ENCODE measurements at places on chromosomes 16 and 17.

DNA sequence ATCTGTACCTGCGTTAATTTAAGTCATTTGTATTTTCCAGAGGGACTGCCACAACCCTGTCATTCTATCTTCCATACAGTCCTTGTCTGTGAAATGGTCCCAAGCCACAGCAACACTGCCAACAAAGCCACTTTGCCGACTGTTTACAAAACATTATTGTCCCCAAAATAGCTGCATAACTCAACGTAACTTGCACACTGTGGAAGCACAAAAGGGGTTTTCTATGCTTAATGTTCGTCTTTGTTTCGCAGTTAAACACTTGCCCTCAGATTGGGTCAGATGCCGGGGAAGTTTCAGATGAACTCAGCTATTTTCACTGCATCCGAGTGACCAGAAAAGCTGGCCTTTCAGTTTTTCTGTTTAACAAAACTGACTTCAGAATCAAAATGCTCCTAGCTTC is 4.6 kb downstream of the SEC14L5 start:
- no peak for DNase-seq

GRCh38 chr17:70318051-70318450 is 148.7 kb downstream of the KCNJ2 start:
- DNase-seq = no peak

- DNase-seq = no peak
Measured at GRCh38 chr17:81550830-81551457, 1.2 kb downstream of the FAAP100 start.

- no peak for DNase-seq
Measured at GRCh38 chr17:30112794-30113193, 3.8 kb upstream of the NSRP1 start.

DNA sequence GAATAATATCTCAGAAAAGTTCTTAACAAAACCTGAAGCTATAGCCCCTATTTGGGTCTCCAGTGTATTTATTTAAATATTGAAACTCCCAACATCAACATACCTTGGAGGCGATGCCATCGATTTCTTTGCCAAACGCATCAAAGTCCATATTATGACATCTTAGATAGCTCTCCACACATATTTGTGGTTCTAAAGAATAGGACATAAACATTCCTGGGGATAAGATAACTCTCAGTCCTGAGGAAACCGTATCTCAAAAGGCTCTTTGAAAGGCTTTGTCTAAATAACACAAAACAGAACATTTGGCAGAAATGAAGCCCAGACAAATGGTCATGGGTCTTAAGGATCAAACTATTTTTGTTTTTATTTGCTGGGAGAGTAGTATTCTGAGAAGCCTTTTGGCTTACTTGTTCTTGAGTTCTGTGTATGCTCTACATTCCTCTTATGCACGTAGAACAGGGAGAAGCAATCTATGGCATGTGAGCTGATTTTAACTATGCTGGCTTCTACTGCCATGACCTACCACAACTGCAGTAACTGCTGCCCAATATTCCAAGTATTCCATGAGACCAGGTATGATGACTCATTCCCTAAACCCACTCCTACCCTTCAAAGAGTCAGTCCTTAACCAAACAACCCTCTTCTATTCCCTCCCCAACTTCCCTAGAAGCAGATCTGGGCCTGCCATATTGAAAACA is 279.0 kb upstream of the ZFHX3 start:
- no peak for DNase-seq

- DNase-seq = no peak
Measured at GRCh38 chr16:239948-240277, 5.3 kb downstream of the FAM234A start.

DNA sequence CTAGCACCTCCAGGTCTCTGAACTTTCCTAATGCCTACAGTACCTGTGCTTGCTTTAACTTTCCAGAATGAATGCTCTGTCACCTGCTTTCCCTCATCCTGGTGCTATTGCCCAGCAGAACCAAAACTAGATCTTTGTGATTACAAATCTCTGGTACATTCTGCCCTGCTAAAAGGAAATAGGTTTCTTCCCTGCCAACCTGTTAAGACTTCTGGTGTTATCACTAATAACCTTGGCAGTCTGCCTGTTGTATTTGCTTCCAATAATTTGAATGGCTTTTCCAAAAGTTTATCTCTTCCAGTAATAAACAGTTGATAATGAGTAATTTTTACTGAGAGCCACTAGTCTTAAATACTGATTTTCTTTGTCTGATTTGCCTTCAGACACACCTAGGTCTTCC is 15.4 kb downstream of the PDZD9 start:
- no peak for DNase-seq

GRCh38 chr17:38851434-38851833 is 2.1 kb downstream of the RPL23 start:
- no peak for DNase-seq

- no peak for DNase-seq
Measured at GRCh38 chr17:17874478-17874877, 37.7 kb upstream of the SREBF1 start.

GRCh38 chr17:36940313-36941264 is 3.3 kb downstream of the LHX1 start:
- no peak for DNase-seq

GRCh38 chr17:82493226-82493781 is 26.2 kb upstream of the FOXK2 start:
- no peak for DNase-seq

DNA sequence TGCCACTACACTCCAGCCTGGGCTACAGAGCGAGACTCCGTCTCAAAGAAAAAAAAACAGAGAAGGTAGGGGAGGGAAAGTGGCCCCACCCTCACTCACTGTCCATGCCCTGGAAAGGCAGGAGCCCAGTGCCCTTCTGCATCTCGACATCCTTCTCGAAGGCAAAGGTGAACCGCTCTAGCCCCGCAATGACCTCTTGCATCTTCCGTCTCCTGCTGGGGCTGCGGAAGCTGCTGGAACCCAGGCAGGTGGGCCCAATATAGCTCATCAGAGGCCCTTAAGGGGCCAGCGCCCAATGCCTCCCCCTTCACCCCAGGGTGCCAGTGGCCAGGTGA is at the start of gene CPSF4L:
CPSF4L (minus strand) TSS at position 264 of the 335 bp plus-strand sequence; CDS start at position 202, 62 bp downstream.
- DNase-seq = no peak

GRCh38 chr17:45277216-45277849 is 15.4 kb upstream of the SPATA32 start:
- DNase-seq = peak; percentile 92

DNA sequence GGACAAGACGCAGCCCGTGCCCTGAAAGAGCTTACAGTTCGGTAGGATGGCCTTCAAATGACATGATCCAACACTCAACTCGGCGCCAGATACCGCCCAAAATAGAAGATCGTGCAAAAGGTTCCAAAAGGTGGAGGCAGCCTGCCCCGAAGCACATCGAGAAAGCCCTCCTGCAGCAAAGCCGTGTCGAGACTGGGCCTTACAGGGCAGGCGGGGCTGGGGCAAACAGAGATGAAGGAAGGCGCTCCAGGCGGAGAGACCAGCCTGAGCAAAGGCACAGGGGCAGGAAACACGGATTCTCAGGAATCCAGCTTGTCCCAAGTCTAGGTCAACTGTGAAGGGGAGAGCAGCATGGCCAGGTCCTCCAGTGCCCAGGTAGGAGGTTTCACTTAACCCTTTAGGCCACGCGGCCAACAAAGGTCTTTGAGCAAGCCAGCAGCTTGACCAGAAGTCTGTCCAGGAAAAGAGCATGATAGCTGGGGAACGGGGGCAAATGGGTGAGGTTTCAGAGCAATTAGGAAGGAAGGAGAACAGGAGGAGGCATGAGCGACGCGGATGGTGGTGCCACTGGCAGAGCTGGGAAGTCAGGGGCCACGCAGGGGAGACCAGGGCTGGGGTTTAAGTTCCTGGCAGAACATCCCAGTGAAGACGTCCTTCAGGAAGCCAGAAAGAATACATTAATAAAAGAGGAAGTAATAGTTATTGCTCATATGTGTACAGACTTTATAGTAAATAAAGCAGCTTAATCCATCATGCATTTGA is 21.2 kb upstream of the EIF1 start:
- no peak for DNase-seq

DNA sequence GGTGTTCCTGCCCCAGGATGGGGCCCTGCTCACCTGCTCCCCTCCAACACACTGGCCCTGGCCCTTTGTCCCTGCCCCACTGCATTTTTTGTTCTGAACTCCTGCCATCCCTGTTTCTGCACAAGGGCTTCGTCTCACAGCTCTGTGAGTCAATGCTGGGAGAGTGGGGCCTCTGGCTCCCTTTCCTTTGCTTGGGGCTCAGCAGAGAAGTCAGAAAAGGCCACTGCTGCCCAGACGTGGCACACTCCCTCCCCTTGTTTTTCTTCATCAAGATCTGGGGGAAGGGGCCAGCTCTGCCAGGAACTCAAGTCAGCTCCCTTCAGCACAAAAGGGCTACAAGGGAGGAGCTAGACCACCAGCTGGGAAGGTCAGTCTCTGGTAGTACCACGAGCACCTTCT is 8.9 kb downstream of the PROCA1 start:
- no peak for DNase-seq

GRCh38 chr16:30748634-30749445 is 615 bp downstream of the PHKG2 start:
- no peak for DNase-seq

DNA sequence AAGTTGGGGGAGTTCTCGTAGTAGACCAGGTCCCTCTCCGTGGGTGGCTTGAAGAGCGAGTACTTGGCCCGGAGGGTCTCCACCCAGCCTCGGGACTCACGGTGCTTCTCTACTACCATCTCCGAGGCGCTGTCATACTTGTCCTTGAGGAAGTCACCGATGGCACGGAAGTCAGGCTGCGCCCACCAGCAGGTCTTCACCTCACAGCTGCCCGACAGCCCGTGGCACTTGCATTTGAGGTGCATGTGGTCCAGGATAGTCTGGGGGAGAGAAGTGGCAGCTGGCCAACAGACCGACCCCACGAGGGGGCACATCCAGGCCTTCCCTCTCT is 50.0 kb downstream of the WNT3 start:
- DNase-seq = no peak

DNA sequence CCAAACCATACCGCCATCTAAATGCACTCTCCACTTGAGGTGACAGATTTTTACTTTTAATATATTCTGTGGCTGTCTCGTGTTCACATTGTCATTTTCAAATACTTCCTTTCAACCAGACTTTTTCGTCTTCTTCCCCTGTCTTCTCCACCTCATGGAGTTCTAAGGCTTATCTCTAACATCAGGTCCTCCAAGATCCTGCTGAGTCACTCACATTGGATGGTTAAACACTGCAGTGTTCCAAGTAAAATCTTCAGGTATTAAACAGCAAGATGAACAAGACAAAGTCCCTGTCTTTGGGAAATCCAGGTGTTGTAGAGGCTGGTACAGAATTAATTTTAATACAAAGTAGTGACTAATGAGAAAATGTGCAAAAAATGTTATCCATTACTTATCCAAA is 330.2 kb upstream of the KIF2B start:
- DNase-seq = no peak

DNA sequence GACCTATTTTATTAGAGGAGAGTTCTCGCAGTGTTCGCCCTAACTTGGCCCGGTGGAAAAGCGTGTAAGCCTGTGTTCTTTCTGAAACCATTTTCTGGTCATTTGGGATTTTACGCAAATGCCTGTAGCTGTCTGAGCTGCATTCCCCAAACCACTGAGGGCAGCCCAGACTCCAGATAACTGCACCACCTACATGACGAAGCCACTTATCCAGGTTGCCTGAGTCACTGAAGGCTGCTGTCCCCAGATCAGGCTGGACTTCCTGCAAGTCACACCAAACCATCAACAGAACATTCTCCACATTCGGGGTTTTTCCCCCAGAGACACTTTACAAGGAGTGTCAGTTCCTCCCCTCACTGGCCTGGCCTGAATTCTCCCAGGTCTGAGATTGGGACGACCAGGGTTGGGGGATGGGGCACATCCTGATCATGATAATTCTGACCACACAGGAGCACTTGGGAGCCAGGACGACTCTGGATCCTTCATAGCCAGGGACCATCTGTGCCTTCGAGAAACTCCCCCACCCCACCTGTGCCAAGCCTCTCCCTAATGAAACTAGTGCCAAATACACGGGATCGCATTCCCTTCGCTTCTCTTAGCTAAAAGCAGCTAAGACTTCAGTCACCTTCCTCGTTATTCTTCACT is 2.3 kb downstream of the RPRML start:
- DNase-seq = no peak

DNA sequence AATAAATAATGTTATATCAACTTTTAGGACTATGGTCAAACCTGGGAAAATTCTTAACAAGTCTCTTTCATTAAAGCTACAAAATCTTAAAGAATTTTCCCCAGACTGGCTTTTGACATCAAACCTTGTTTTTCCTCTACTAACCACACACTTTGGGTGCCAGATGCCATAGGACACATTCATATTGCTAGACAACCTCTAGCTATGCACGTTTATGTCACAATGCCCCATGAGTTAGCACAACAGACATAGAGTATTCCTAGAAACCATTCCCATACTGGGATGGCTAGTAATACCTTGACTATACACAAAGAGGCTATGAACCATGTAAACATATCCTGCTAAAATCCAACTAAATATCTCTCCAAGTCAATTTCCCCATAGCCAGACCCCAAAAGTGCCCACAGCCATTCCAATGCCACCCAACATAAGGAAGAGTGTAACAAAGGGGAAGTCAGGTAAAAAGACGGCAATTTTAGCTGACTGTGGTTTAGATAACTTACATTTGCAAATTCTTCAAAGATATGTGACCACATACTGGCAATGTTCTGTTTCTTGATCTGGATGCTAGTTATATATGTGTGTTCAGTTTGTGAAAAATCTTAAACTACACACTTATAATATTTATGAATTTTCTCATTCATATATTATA is 23.4 kb downstream of the SMURF2 start:
- no peak for DNase-seq

DNA sequence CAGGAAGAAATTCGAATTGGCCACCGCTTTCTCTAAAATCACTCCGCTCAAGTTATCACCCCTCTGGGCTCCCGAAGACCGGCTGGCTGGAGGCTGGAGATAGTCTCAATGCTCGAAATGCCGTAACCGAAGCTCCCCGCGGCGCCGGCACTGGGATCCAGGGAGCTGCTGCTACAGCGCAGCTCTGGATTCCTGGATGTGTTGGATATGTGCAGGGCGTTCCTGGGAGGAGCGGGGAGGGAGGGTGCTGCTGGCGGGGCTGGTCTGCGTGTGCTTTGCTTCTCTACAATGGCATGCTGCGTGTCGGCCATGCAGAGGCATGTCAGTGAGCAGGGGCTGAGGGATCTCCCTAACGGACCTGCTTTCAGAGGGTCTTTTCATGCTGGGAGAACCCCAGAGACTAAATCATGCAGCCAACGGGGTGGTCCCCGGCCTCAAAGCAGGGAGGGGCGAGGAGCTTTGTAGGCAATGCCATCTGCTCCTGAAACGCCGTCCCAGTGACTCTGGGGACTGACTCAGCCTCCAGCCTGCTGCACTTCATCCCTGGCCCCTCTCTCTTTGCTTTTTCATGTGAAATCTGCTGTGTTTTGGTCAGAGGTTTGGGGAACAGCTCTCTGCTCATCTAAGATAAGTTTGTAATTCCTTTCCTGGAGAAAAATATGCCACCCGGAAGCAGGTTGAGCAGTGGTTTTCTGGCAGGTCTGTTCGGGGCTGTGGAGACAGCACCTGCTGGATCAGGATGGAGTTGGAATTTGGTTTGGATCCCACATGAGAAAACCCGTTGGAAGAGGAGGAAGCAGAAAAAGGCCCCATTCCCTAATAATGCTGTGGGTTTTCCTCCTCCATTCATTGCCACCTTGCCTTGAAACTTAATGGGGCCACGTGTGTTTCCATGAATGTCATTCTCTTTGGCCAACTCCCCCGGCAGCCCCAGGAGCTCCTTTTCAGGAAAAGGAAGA is 311.4 kb downstream of the SEC14L1 start:
- DNase-seq = no peak

All from activated CD4-positive, alpha-beta T cell treated with anti-CD3 and anti-CD28 coated beads, Interleukin-2, amount 50 U/mL, for 1 hour (primary cell).